DND-41 (cell line): ENCODE measurements at places on chromosomes 1 and 21.
A peak's percentile ranks its signal among the peaks of the same experiment; 100 is the strongest.

DNA sequence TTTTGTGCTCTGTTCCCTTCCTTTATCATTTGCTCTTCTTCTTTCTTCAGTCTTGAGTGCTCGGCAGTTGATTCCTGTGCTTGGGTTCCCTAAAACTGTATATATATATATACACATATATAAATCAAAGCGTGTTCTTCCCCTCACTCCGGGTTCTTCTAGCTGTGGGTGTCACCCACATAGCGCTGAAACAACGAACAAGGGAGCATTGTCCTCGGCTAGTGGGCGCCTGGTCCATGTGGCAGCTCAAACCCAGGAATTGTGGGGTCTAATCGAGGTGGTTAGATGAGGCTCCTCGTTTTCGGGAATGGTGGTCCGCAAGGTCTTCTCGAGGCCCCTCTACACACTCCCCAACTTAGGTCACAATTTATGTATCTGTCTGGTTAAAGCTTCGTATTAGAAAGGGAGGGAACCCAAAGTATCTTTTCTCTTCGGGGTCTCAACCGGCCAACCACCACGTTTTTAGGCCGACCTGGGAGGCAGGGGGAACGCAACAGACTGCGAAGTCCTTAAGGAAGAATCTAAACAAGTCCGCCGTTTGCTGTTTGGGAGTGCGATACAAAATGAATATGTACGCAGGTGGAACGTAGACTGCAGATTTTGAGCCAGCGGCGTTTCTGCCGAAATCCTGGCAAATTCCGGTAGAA lies 504 bp upstream of the SDHC start:
- DNase-seq = no peak

- DNase-seq = no peak
Observed at GRCh38 chr1:156773607-156774006, 6.3 kb downstream of the PRCC start.

DNA sequence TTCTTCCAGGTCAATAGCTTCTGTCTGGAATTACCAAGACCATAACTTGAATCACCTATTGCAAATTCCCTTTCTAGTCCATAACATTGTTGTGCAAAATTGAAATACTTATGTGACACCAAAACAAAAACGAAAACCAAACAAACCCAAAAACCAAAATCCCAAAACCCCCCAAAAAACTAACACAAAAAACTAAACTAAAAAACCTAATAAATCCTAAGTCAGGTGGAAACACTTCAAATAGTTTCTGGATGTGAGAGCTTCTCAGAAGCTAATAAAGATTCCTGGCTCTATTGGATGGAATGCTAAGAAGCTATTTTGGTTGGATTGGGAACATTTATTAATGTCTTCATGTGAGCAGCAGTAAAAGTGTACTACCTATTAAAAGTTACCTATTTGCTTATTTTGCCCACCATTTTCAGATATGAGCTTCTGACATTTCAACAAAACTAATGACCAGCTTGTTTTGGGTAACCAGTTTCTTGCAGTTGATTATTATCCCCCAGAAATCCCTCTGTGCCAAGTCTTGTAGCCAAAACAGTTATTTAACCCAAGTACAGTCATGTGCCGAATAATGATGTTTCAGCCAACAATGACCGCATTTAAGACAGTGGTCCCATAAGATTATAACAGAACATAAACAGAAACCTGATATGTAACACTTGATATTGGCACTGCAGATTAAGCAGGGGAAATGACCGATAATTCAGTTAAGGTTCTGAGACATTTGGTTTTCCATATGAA lies 76.4 kb downstream of the LTN1 start:
- no peak for DNase-seq

GRCh38 chr1:199780948-199781670 lies 246.4 kb upstream of the NR5A2 start:
- DNase-seq = no peak

- no peak for DNase-seq
Observed at GRCh38 chr1:35854989-35855700, 27.9 kb upstream of the AGO1 start.

DNA sequence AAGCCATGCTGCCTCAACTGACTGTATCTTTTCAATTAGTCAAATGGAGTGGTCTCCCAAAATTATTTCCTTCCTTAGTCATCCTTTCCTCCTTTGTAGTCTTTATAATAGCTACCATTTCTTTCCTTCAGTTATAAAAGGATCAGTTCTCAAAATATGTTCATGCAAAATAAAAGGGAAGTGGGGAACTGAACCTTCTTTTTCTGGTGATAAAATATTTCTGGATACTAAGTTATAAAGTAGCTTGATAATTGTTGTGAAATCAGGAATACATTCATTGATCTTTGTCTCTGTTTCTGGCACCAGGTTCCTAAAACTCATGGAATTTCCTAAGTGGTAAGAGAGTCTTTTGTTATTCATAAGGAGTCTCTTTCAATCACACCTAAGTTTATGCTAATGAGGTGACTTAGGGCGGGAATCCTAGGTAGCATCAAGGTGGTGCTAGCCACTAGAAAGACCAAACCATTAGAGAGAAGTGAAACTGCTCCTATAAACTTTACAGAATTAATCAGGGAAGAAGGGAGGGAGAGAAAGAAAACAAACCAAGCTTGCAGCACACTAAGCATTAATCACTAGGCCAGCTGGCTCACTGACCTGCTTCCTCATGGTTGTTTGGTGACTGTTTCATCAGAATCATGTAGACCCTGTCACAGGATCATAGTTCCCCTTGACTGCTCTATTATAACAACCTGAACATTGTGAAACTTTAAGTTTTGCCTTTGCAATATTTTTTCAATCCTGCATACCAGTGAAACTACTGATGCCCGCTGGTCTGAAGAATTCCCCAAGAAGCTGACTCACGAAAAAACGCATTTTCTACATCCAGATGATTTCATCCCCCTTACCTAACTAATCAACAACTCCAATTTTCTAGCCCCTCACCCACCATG lies 161.6 kb upstream of the PTBP2 start:
- DNase-seq = no peak

DNA sequence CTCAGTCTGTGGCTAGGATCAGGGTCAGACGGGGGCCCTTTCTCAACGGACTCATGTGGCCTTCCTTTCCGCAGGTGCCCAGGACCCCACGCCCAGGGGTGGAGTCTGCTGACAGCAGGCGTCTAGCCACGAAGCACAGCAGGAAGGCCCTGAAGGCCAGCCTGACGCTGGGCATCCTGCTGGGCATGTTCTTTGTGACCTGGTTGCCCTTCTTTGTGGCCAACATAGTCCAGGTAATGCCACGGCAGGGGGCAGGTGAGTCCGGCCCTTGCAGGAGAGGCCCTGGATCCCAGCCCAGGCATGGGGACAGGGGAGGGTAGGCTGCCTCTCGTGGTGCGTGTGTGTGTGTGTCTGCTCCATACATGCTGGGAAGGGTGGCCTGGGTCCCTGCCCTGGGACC lies 13.8 kb downstream of the HTR6 start:
- no peak for DNase-seq

DNA sequence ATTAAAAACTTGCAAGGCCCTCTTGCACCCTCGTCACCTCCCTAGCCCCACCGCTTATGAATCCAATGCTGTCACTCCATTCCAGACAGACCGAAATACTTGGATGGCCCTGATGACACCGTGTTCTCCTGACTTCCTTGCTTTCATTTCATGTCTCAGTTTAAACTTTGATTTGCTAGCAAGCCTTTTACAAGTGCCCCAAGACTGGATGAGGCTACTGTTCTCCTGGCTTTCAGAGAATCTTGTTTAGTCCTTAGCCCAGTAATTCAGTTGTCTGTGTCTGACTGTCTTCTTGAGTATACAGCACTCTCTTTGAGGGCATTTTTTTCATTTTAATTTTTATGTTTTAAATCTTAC lies 824 bp upstream of the IFI44L start:
- DNase-seq = no peak

- DNase-seq = no peak
Observed at GRCh38 chr1:110216844-110217444, 6.8 kb downstream of the KCNC4 start.

- DNase-seq = no peak
Observed at GRCh38 chr1:41171266-41171874, 70.7 kb downstream of the SCMH1 start.

- no peak for DNase-seq
Observed at GRCh38 chr1:236140705-236141446, 1.5 kb upstream of the GPR137B start.

- no peak for DNase-seq
Observed at GRCh38 chr1:197744979-197745378, 30.3 kb downstream of the DENND1B start.

GRCh38 chr1:209583408-209583807 lies at the start of gene CAMK1G:
Gene CAMK1G, plus strand, starts transcription at chr1:209583714. Its CDS starts 11,270 bp downstream, at chr1:209594984.
- DNase-seq = no peak

- DNase-seq = no peak
Observed at GRCh38 chr1:218728898-218729565, 383.9 kb downstream of the TGFB2 start.

- DNase-seq = no peak
Observed at GRCh38 chr1:209130886-209131285, 452.6 kb upstream of the CAMK1G start.

GRCh38 chr21:42542196-42542595 lies 28.5 kb downstream of the SLC37A1 start:
- no peak for DNase-seq

- peak; percentile 32 for DNase-seq
Observed at GRCh38 chr1:6423321-6423999, 1.1 kb upstream of the ESPN start.

DNA sequence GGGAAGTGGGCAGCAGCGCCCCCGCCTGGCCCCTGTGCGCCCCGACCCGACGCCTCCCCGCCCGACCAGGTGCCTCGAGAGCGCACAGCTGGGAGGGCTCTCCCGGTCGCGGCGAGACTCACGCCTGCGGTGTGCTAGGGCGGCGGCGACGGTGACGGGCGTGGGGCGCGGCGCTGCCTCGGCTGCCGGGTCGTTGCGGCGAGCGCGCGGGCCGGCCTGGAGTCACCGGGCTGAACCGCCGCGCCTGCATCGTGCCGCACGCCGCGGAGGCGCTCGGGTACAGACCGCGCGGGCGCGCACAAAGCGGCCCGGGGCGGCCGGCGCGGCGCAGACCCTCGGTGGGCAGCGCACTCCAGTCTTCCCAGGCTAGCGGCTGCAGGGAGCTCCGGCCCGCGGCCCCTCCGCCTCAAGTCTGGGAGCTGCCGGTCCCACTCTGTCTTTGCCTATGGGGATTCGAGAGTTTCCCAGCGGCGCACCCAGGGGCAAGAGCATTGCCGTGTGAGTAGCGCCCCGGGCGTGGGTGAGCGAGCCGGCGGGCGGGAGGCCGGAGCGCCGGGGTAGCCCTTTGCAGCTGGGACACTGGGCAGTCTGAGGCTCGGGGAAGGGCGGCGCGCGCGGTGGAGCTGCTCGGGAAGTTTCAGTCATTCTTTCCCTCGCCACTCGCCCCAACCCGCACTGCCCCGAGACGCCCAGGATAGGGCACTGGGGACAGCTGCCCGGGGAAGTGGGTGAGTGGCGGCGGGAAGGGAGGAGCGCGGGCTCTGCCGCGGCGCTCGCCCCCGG lies at the start of gene SLC35F3:
Gene SLC35F3, plus strand, starts transcription at position 44 of the 783 bp plus-strand sequence.
- DNase-seq = no peak

GRCh38 chr1:222334026-222334680 lies 213.8 kb downstream of the HHIPL2 start:
- DNase-seq = no peak

GRCh38 chr1:14113841-14114567 lies 414.0 kb downstream of the PRDM2 start:
- DNase-seq = peak; percentile 76

DNA sequence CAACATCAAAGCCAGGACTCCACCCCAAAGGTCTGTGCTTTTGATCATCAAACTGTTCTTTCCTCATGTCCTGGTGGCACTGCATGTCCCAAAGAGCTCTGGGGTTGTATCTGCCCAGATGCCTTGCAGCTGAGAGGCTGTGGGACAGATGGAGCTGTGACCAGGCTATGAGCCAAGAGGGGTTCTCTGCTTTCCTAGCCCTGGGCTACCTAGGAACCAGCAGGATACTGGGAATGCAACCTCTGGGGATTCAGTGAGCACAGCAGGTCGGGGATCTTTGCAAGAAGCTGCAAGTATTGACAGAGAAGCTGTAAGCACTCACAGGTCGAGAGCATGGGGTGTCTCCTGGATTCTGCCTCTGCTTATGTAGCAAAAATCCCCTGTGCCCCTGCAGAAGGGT lies 186.6 kb downstream of the GRIK3 start:
- DNase-seq = no peak

- DNase-seq = no peak
Observed at GRCh38 chr1:25505656-25506385, 37.6 kb upstream of the LDLRAP1 start.

- DNase-seq = no peak
Observed at GRCh38 chr1:178704833-178705232, 20.2 kb upstream of the RALGPS2 start.

DNA sequence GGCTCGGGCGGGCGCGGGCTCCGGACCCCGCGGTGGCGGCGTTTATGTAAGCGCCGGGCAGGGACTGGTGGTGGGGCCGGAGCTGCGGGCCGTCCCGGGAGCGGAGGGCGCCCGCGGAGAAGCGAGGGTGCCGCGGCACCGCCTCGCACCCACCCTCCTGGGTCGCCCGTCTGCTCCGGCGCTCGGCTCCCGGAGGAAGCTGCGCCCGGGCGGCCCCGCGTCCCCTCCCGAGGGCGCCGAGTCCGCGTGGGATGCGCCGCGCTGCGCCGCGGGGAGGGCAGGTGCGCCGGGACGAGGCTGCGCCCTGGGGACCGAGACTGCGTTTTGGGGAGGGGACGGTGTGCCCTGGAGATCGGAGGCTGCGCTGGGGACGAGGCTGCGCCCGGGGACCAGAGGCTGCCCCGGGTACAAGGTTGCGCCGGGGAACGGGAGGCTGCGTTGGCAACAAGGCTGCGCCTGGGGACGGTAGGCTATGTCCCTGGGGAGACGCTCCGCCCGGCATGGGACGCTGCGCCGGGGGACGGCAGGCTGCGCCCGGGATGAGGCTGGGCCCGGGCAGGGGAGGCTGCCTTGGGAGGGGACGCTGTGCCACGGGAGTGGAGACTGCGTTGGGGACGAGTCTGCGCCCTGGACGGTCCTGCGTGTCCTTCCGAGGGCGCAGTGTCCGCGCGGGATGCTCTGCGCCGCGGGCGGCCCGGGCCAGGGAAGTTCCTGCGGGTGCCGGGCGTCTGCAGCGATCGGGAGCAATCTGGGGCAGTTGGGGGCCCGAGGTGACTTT lies 627 bp downstream of the ADARB1 start:
- DNase-seq = peak; percentile 42

- DNase-seq = no peak
Observed at GRCh38 chr21:43662286-43662685, 2.9 kb downstream of the RRP1B start.

- no peak for DNase-seq
Observed at GRCh38 chr1:29706936-29707335, 470.6 kb downstream of the PTPRU start.

GRCh38 chr1:226779561-226779960 lies 40.5 kb upstream of the ITPKB start:
- no peak for DNase-seq

- DNase-seq = no peak
Observed at GRCh38 chr1:111140680-111140967, 601 bp downstream of the CEPT1 start.

GRCh38 chr1:51559064-51559500 lies 40.0 kb upstream of the EPS15 start:
- no peak for DNase-seq
